ENCODE measurements at places on chromosomes 12 and 14.

DNA sequence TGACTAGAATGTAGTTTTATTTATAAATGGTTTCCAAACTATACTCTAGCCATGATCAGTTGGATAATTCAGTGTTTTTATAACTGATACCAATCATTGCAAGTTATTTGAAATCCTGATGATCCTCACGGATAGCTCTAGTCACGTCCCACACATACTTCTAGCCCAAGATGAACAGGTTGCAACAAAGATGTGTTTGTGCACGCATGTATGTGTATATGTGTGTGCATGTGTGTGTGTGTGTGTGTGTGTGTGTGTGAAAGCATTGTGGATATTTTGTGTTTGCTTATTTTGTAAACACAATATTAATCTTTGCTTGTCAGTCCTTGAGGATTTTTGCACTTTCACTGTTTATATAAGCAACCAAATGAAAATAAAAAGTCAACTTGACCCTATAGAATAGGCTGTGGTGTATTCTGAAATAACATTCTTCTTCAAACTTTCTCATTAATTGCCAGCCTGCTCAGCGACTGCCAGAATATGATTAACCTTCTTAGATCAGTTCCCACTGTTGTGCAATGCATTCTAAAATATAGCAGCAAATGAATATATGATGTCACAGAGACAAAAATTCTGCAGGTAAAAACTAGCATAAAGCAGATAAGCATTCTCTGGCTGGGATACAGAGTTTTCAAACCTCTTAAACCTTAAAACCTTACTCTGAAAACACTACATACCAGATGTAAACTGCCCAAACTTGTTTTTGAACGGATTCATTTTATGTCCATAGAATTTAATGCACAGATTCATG, 48.8 kb upstream of the HIF1A start:
- no peak overlapping the region for H3K4me3 ChIP-seq
- H3K27me3 ChIP-seq, result no peaks in the 10 kb centered on the region
- no peak overlapping the region for H3K27ac ChIP-seq
- peaks cover 19% of the 10 kb centered on the region for H3K4me1 ChIP-seq
- no peak for DNase-seq
- no peaks in the 10 kb centered on the region for H3K36me3 ChIP-seq

DNA sequence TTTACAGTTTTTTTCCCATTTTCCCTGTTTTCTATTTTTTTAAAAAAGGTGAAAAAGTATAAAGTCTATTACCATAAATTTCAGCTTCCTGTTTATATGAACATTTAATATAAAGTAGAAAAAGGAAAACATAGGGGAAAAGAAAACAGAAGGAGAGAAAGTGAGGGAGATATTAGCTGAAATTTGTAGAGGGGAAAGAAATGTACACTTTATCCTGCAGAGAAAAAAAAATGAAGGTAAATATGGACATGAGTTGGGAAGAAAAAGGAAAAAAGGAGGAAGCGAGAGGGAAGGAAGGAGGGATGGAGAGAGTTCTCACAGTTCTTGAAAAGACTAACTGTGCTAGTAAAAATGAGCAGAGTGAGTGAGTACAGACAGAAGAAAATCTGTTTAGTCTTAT, 91.6 kb upstream of the BTG1 start:
- H3K27ac ChIP-seq, result no peak overlapping the region
- no peak overlapping the region for H3K4me3 ChIP-seq
- H3K36me3 ChIP-seq, result no peaks in the 10 kb centered on the region
- no peaks in the 10 kb centered on the region for H3K27me3 ChIP-seq
- no peak for DNase-seq
- peaks cover 19% of the 10 kb centered on the region for H3K4me1 ChIP-seq

GRCh38 chr12:87336814-87337336, 692.3 kb downstream of the C12orf50 start:
- no peaks in the 10 kb centered on the region for H3K36me3 ChIP-seq
- H3K4me1 ChIP-seq, result peaks cover 7% of the 10 kb centered on the region
- no peak overlapping the region for H3K27ac ChIP-seq
- no peaks in the 10 kb centered on the region for H3K27me3 ChIP-seq

GRCh38 chr14:45838597-45838996, 585.6 kb upstream of the MIS18BP1 start:
- no peak overlapping the region for H3K4me3 ChIP-seq
- no peak for DNase-seq
- H3K36me3 ChIP-seq, result no peaks in the 10 kb centered on the region
- no peak overlapping the region for H3K27ac ChIP-seq
- H3K27me3 ChIP-seq, result no peaks in the 10 kb centered on the region

- peak overlapping the region; percentile 93 for H3K27ac ChIP-seq
These were observed 521 bp downstream of the MAP4K5 start for GRCh38 chr14:50531595-50532501.

DNA sequence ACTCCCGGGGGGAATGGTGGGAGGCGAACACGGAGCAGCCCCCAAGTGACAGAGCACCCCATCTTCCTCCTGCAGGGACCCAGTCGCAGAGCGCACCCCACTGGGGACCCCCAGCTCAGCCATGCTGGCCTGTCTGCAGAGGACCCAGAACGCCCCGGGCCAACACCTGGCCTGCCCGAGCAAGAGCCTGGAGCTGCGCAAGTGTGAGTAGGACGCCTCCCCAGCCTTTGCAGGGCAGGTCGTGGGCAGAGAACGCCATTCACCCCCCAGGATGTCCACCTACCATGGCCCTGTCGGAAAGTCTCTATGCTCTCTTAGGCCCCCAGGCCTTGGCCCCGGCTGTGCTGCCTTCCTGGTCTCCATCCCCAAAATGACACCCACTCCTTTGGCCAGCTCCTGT, 30.4 kb downstream of the FAM222A start:
- H3K36me3 ChIP-seq, result no peaks in the 10 kb centered on the region
- H3K4me1 ChIP-seq, result no peaks in the 10 kb centered on the region
- H3K4me3 ChIP-seq, result no peak overlapping the region
- no peak for DNase-seq

GRCh38 chr14:100673085-100673806, 53.4 kb upstream of the DLK1 start:
- H3K27ac ChIP-seq, result no peak overlapping the region
- H3K4me3 ChIP-seq, result no peak overlapping the region
- peaks cover 2% of the 10 kb centered on the region for H3K4me1 ChIP-seq
- no peaks in the 10 kb centered on the region for H3K36me3 ChIP-seq
- no peak for DNase-seq
- H3K27me3 ChIP-seq, result peaks cover 66% of the 10 kb centered on the region

- H3K36me3 ChIP-seq, result no peaks in the 10 kb centered on the region
- H3K27me3 ChIP-seq, result no peaks in the 10 kb centered on the region
- no peak for DNase-seq
- no peaks in the 10 kb centered on the region for H3K4me1 ChIP-seq
- no peak overlapping the region for H3K27ac ChIP-seq
- no peak overlapping the region for H3K4me3 ChIP-seq
These were observed 836.7 kb upstream of the FOXG1 start for GRCh38 chr14:27929797-27930347.

GRCh38 chr12:84069198-84069597, 843.4 kb downstream of the SLC6A15 start:
- no peak overlapping the region for H3K4me3 ChIP-seq
- no peaks in the 10 kb centered on the region for H3K27me3 ChIP-seq
- no peaks in the 10 kb centered on the region for H3K36me3 ChIP-seq

DNA sequence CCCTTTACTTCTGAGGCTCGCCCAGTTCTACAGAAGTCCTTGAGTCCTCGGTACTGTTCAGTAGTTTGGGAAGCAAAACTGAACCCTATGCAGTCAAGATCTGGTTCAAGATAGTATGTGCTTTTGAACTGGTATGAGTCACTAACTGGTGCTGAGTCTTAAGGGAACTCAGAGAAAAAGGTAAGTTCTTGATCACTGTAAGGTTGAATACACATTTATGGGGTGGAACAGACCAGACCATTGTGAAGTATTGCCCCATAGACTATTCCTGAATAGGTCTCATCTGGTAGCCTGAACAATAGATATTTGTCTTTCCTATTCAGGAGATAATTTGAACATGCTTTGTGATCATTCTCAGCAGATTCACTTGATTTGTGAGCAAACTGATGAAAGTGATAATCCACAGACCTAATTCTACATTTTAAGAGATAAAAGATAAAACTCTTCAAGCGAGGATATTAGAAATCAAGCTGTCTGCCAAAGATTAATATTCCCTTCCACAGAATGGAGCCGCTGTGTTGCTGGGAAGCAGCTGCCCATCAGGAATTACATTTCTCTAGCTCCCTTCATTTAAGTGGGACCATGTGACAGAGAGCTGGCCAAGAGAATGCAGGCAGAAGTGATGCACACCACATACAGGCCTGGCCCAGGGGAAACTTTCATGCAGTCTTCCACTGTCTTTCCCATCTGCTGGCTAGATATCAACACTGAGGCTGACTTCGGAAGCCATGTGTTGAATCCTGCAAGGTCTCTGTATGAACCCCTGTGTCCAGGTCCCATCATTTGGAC, 369.8 kb upstream of the GARIN6 start:
- no peaks in the 10 kb centered on the region for H3K4me1 ChIP-seq
- H3K4me3 ChIP-seq, result no peak overlapping the region
- no peak overlapping the region for H3K27ac ChIP-seq
- H3K27me3 ChIP-seq, result no peaks in the 10 kb centered on the region
- no peak for DNase-seq

GRCh38 chr12:12636641-12637040, 25.0 kb downstream of the CREBL2 start:
- H3K4me1 ChIP-seq, result peaks cover 14% of the 10 kb centered on the region
- H3K27me3 ChIP-seq, result no peaks in the 10 kb centered on the region
- DNase-seq, result no peak
- peak overlapping the region; percentile 3 for H3K27ac ChIP-seq
- H3K4me3 ChIP-seq, result no peak overlapping the region
- peaks cover 39% of the 10 kb centered on the region for H3K36me3 ChIP-seq

- no peaks in the 10 kb centered on the region for H3K36me3 ChIP-seq
- peaks cover 15% of the 10 kb centered on the region for H3K4me1 ChIP-seq
- peak; percentile 61 for DNase-seq
- no peak overlapping the region for H3K4me3 ChIP-seq
- H3K27ac ChIP-seq, result no peak overlapping the region
These were observed 386.5 kb upstream of the DDHD1 start for GRCh38 chr14:53539489-53540126.

DNA sequence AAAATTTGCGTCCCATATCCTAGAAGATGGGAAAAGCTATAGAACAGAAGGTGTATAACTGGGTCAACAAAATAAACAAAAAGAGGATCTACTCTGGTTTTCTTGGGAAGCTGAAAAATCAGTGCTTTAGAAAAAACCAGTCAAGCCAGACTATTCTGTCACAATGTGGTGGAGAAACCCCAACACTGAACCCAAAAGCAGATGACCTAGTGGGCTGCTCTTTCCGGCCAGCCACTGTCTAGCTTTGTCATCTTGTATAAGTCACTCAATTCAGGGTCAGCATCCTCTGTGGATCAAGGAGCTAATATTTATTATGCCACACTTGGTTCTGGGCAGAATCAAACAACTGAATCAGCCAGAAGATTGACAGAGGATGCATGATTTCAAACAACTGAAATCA, 26.6 kb upstream of the TMCC3 start:
- peaks cover 39% of the 10 kb centered on the region for H3K36me3 ChIP-seq
- no peak overlapping the region for H3K4me3 ChIP-seq
- no peak for DNase-seq
- no peak overlapping the region for H3K27ac ChIP-seq
- peaks cover 24% of the 10 kb centered on the region for H3K4me1 ChIP-seq

- DNase-seq, result no peak
- H3K4me1 ChIP-seq, result no peaks in the 10 kb centered on the region
- H3K4me3 ChIP-seq, result no peak overlapping the region
- H3K27me3 ChIP-seq, result no peaks in the 10 kb centered on the region
These were observed 11.9 kb downstream of the SLCO1B3 start for GRCh38 chr12:20822415-20822814.

GRCh38 chr12:46386877-46387629, 14.5 kb upstream of the SLC38A2 start:
- no peaks in the 10 kb centered on the region for H3K27me3 ChIP-seq
- peak; percentile 49 for DNase-seq
- H3K4me1 ChIP-seq, result peaks cover 66% of the 10 kb centered on the region
- no peaks in the 10 kb centered on the region for H3K36me3 ChIP-seq
- peak overlapping the region; percentile 75 for H3K4me3 ChIP-seq

- H3K36me3 ChIP-seq, result peaks cover 12% of the 10 kb centered on the region
- H3K4me3 ChIP-seq, result no peak overlapping the region
These were observed 36.4 kb downstream of the MDM2 start for GRCh38 chr12:68844318-68844745.

GRCh38 chr12:31362115-31362758, 36.3 kb upstream of the SINHCAF start:
- H3K27ac ChIP-seq, result peak overlapping the region; percentile 89
- H3K4me3 ChIP-seq, result peak overlapping the region; percentile 69
- DNase-seq, result no peak
- H3K27me3 ChIP-seq, result no peaks in the 10 kb centered on the region
- no peaks in the 10 kb centered on the region for H3K36me3 ChIP-seq
- peaks cover 21% of the 10 kb centered on the region for H3K4me1 ChIP-seq

DNA sequence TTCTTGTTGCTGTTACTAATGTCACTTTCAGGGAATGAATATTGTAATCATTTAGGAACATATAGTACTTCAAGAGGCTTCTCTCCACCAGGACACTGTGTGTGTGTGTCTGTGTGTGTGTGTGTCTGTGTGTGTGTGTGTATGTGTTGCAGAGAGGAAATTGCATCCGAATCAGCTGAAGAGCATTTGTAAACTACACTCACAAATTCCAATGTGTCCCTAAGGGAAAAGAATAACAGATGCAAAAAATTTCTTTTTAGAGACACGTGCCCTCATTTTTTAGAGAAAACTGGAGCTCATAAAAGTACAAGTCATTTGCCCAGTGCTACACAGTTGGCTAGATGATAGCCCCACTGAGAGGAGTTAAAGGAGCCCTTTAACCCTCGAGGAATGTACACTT, 168.8 kb downstream of the ANO4 start:
- DNase-seq, result no peak
- no peaks in the 10 kb centered on the region for H3K4me1 ChIP-seq
- no peaks in the 10 kb centered on the region for H3K27me3 ChIP-seq
- no peak overlapping the region for H3K27ac ChIP-seq

- H3K4me1 ChIP-seq, result no peaks in the 10 kb centered on the region
- H3K4me3 ChIP-seq, result no peak overlapping the region
- no peak for DNase-seq
- H3K27me3 ChIP-seq, result peaks cover 18% of the 10 kb centered on the region
- H3K36me3 ChIP-seq, result no peaks in the 10 kb centered on the region
These were observed 31.9 kb upstream of the ACSM4 start for GRCh38 chr12:7271893-7272514.

GRCh38 chr12:55780685-55781084, 36.8 kb downstream of the SARNP start:
- no peak overlapping the region for H3K4me3 ChIP-seq
- no peak overlapping the region for H3K27ac ChIP-seq
- no peak for DNase-seq
- no peaks in the 10 kb centered on the region for H3K27me3 ChIP-seq
- no peaks in the 10 kb centered on the region for H3K4me1 ChIP-seq

- no peak overlapping the region for H3K27ac ChIP-seq
- peaks cover 16% of the 10 kb centered on the region for H3K4me1 ChIP-seq
- peaks cover 9% of the 10 kb centered on the region for H3K27me3 ChIP-seq
- H3K36me3 ChIP-seq, result no peaks in the 10 kb centered on the region
These were observed 23.9 kb upstream of the IGF1 start for GRCh38 chr12:102504280-102504679.

GRCh38 chr14:72177251-72177650, 245.0 kb downstream of the RGS6 start:
- no peak overlapping the region for H3K4me3 ChIP-seq
- no peak overlapping the region for H3K27ac ChIP-seq
- peaks cover 36% of the 10 kb centered on the region for H3K27me3 ChIP-seq
- no peaks in the 10 kb centered on the region for H3K4me1 ChIP-seq
- no peaks in the 10 kb centered on the region for H3K36me3 ChIP-seq

- no peak for DNase-seq
- H3K27me3 ChIP-seq, result peaks cover 24% of the 10 kb centered on the region
- H3K27ac ChIP-seq, result no peak overlapping the region
- H3K4me3 ChIP-seq, result no peak overlapping the region
- H3K36me3 ChIP-seq, result no peaks in the 10 kb centered on the region
These were observed 130.0 kb downstream of the TSPAN9 start for GRCh38 chr12:3207175-3207574.

GRCh38 chr14:77278461-77279230, 7.6 kb upstream of the NGB start:
- H3K4me1 ChIP-seq, result no peaks in the 10 kb centered on the region
- H3K27me3 ChIP-seq, result no peaks in the 10 kb centered on the region
- DNase-seq, result no peak
